Hindlimb muscle (tissue), 1 donor: ENCODE measurements at places on chromosomes 4 and X.

GRCh38 chr4:185520119-185520518 lies 15.2 kb downstream of the PDLIM3 start:
- no peak for DNase-seq

- DNase-seq, result no peak
Observed at GRCh38 chr4:143417679-143418403, 81.2 kb downstream of the GAB1 start.

GRCh38 chr4:3223346-3223745 lies 25.6 kb upstream of the MSANTD1 start:
- no peak for DNase-seq

GRCh38 chrX:83469551-83469950 lies 38.5 kb upstream of the POU3F4 start:
- no peak for DNase-seq

DNA sequence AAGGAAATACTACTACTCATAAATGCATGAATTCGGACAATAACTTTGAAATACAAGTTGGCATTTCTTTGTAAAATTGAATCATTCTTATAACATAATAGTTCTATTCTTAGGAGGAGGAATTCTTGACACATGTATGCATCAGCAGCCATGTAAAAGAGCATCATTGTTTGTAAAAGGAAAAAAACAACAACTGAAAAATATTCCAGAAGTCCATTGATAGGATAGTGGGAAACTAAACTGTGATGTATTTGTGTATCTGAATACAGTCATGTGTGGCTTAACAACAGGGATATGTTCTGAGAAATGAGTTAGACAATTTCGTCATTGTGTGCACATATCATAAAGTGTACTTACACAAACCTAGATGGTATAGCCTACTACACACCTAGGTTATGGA lies 102.0 kb upstream of the SH3RF1 start:
- no peak for DNase-seq

DNA sequence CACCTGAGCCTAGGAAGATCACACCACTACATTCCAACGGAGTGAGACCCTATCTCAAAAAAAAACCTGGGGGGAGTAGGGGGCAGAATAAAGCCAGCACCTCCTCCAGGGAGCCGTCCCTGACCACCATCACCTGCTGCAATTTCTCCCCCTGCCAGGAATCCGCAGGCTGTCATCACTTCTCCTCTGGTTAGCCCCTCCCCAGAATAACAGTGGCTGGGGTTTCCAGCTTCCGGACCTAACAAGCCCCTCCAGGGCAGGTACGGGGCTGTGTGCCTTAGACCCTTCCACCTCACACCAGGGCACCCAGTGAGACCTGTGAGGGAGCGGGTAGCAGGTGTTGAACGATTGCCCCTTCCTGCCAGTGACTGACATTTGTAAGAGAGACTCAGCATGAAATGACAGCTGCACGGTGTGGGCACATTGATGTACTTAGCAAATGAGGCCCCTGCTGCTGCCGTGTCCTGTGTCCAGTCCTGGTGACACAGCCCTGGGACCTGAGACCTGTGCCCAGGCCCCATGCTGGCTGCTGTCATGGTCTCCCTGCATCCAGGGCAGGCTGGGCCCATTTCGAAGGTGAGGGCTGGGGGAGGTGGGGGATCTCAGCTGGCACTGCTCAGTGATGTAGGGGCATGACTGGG lies 6.7 kb upstream of the WFS1 start:
- no peak for DNase-seq

DNA sequence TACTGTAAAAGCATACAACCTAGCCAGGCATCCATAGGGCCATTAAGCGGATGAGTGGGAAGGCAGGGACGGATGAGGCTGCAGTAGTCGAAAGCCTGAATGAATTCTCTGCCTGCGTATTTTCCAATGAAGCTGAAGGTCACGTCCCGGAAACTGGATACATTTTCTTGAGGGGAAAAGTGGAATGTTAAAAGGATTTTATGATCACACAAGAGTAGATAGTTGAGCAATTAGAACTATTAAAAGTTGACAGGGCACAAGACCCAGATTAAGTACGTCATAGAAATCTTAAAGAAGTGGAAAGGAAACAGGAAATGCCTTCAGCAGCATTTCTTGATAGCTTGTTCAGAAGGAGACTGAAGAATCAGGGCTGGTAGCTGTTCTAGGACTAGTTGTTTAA lies 98.3 kb upstream of the CXXC4 start:
- peak; percentile 23 for DNase-seq

GRCh38 chr4:77629885-77630284 lies 24.3 kb downstream of the CXCL13 start:
- no peak for DNase-seq

DNA sequence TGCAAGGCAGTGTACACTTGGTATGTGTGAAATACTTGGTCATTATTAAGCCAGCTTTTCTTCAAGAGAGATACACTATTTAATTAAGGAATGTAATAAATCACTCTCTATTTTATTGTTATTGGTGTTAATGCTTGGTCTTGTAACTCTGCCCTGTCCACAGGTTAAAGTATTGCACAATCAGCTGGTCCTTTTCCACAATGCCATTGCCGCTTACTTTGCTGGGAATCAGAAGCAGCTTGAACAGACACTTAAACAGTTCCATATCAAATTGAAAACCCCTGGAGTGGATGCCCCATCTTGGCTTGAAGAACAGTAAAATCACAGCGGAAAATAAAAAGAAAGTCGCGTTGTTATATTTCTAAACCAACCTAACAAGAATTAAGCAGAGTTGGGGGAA lies 26.2 kb upstream of the FHDC1 start:
- no peak for DNase-seq

DNA sequence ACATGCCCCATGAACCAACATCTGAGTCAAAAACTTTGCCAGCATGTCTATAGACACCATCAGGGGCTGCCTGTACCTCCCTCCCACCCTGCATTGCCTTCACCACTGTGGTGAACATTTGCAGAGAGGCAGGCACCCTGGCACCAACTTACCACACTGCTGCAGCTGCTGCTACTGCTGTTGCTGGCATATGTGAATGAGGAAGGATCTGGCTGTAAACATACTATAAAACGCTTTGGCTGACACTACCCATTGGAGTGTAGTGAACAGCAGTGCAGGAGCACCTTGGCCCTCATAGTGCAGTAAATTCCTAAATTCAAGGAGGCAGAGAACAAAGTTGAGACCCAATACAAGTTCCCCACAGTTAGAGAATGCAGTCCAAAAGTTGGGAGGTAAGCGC lies 90.6 kb upstream of the SPIN4 start:
- DNase-seq, result no peak

- DNase-seq, result no peak
Observed at GRCh38 chrX:113274791-113275190, 434.2 kb upstream of the AMOT start.

- DNase-seq, result no peak
Observed at GRCh38 chr4:145435646-145436045, 46.0 kb upstream of the SMAD1 start.

DNA sequence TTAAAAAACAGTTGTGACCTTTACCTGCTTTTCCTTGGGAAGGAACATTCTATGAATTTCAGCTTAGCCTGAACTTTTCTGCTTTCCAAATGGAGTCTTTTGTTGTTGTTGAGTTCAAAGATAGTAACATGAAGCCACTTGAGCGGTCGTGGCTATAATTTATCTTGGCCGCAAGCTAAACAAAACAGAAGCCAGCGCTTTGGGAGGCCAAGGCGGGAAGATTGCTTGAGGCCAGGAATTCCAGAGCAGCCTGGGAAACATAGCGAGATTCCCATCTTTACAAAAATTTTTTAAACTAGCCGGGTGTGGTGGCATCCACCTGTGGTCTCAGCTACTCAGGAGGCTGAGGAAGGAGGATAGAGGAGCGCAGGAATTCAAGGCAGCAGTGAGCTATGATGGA lies 29.9 kb downstream of the TKTL1 start:
- DNase-seq, result no peak

GRCh38 chrX:136021160-136021559 lies 35.9 kb downstream of the SLC9A6 start:
- DNase-seq, result no peak

GRCh38 chr4:138645289-138645688 lies 370.3 kb upstream of the NOCT start:
- DNase-seq, result no peak

- DNase-seq, result no peak
Observed at GRCh38 chr4:175882891-175883290, 70.8 kb upstream of the GPM6A start.

DNA sequence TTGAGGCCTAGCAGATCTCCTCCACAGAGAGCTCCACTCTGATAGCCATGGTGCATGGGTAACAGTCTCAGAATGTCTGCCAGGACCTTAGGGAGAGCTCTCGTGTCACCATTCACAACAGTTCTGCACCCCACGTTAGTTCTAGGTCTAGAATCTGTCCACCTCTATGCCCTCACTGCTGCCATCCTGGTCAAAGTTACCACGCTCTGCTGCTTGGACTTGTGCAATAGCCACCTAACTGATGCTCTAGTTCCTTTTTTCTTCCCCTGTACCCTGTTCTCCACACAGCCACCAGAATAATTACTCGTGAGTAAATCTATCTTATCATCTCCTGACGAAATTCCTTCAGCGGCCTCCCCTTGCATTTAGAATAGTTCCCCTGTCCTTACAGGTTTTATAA lies 268.8 kb upstream of the GATB start:
- DNase-seq, result no peak

GRCh38 chr4:52824603-52825459 lies 37.3 kb upstream of the RASL11B start:
- DNase-seq, result no peak

DNA sequence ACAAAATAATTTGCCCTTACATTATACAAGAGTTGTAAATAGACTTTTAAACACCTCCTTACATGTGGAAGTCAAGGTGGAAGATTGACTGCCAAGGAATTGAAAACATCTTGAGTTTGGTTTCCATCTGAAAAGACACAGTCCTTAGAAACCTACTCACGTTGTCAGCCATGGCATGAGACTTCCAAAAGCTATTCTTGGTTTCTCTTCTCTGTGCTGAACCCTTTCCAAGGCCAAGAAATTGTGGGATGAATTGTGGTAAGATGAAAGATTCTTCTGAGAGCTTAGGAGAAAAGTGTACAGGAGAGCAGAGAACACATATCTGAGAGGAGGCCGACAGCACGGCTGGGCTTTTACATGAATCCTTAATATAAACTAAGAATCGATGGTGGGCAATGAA lies 370.0 kb downstream of the FBXW7 start:
- DNase-seq, result no peak

GRCh38 chrX:153693216-153694086 lies 5.7 kb downstream of the SLC6A8 start:
- no peak for DNase-seq

DNA sequence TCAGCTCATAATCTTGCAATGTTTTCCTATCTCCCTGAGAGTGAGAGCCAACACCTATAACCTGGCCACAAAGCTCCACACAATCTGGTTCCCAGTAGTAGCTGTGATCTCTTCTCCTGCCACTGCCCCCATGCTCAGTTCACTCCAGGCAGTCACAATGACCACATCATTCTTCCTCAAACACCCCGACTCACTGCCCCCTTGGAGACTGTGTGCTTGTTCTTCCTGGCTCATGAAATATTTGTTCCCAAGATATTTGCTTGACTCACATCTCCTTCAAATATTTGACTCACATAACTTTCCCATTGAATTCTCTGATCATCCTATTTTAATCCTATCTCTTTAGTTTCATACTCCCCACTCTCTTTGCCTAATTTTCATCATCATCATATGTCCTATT lies 173.7 kb downstream of the AREG start:
- no peak for DNase-seq

- peak; percentile 73 for DNase-seq
Observed at GRCh38 chrX:51496501-51497291, at the start of gene NUDT11. NUDT11 (minus strand) TSS chrX:51496592; CDS start chrX:51496444, 148 bp downstream.

DNA sequence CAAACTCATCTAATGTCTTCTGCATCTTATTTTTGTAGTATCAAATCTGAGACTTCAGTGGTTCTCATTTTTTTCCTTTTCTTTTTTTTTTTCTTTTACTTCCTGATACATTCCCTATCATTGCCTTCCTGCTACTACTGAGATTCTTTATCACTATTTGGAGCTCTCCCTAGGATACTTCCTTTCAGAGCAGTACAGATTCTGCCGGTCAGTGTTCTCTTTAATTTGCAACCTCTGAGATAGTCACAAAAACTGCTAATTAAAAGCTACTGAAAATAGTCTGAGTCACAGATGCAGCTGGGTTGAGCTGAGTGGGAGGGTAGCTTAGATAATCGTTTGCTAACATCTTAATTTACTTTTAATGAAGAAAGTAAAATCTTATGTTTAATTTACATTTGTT lies 1279.7 kb downstream of the ARAP2 start:
- no peak for DNase-seq

DNA sequence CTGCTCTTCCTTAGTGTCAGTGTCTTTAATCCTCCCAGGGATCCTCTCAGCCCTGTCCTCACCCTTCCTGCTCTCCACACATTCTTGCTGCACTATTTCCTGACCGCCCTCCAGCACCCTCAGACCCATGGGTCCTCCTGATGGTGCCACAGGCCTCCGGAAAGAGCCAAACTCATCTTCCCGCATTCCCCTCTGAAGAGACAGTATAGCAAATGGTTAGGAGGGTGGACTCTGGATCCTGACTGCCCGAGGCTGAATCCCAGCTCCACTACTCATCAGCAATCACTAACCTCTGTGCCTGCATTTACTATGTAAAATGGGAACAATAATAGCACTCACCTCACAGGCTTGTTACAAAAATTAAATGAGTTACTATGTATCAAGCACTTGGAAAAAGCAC lies 6.2 kb downstream of the SUV39H1 start:
- no peak for DNase-seq

GRCh38 chr4:30720021-30720660 lies at the start of gene PCDH7:
PCDH7 (plus strand) TSS chr4:30720369; CDS start chr4:30721423, 1,054 bp downstream.
- DNase-seq, result peak; percentile 88

GRCh38 chr4:2322841-2323240 lies 60.9 kb upstream of the MXD4 start:
- DNase-seq, result no peak

- DNase-seq, result no peak
Observed at GRCh38 chr4:123315617-123316016, 81.0 kb upstream of the SPRY1 start.

DNA sequence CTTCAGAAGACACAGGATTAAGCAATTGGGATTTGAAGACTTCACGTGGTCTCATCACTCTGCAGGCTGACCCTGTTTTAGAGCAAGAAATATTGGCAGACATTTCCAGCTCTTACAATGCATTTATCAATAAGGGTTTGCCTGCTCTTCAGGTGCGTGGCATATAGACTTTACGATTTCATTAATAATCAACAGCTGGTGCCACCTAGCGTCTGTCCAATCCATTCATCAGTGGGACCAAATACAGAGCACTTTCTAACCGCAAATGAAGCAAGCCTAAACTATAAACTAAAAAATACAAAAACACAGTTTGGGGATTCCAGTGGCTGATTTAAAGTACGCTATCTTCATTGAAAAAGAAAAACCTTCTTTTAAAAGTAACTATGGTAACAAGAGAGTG lies 125.4 kb upstream of the DMD start:
- DNase-seq, result no peak

GRCh38 chrX:5648941-5649568 lies 579.6 kb downstream of the NLGN4X start:
- DNase-seq, result no peak

GRCh38 chrX:45233531-45233930 lies 32.9 kb upstream of the DIPK2B start:
- DNase-seq, result no peak

GRCh38 chr4:108052558-108053120 lies 63.0 kb downstream of the HADH start:
- no peak for DNase-seq
